Activated naive CD4-positive, alpha-beta T cell treated with anti-CD3 and anti-CD28 coated beads, Interleukin-2, amount 50 U/mL, for 16 hours (primary cell): ENCODE measurements at places on chromosomes 3 and 15.

DNA sequence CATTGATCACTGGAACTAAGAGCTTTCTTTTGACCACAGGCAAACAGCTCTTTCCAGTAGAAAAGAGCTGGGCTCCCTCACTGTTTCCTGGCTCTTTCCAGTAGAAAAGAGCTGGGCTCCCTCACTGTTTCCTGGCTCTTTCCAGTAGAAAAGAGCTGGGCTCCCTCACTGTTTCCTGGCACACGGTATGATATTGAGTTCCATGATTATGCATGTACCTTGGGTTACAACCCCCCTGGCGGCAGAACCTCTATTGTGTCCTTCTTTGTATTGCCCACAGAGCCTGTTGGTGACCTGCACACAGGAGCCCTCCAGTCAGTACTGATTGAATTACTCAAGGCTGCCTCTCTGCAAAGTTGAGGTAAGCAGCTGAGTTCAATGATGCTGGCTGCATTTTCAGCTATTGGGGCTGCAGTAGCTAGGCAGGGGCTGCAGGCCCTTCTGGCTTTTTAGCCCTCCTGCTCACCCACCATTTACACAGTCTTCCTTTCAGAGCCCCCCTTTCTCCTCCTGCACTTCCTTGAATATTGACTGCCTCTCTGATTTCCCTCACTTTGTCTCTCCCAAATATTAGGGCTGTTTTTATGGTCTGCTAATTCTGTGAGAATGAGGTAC lies 10.2 kb downstream of the ACKR2 start:
- DNase-seq = no peak

DNA sequence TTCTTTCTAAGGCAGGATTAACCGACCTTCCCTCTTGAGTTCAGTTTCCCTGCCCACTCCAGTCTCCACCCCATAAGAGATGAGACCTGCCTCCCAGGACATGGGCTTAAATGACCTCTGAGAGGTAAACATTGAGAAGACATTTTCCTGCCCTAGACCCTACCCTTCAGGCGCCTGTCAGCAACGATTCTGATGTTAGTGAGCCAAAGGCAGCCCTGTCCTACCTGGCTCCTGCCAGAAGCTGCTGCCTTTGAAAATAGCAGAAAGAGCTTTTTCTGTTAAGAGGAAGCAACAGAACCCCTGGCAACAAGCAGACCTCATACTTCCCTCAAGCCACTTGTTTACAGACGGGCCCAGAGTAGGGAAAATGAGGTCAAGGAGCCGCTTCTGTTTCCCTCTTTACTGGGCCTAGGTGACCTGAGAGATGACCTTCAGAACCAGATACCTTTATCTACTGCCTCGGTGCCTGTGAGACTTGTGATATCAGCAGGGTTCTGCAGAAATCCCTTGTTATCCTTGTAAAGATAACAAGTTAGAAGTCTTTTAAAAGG lies 52.0 kb downstream of the CD200R1L start:
- DNase-seq = no peak

GRCh38 chr3:169964176-169964575 lies 2.4 kb upstream of the SEC62 start:
- DNase-seq = no peak

DNA sequence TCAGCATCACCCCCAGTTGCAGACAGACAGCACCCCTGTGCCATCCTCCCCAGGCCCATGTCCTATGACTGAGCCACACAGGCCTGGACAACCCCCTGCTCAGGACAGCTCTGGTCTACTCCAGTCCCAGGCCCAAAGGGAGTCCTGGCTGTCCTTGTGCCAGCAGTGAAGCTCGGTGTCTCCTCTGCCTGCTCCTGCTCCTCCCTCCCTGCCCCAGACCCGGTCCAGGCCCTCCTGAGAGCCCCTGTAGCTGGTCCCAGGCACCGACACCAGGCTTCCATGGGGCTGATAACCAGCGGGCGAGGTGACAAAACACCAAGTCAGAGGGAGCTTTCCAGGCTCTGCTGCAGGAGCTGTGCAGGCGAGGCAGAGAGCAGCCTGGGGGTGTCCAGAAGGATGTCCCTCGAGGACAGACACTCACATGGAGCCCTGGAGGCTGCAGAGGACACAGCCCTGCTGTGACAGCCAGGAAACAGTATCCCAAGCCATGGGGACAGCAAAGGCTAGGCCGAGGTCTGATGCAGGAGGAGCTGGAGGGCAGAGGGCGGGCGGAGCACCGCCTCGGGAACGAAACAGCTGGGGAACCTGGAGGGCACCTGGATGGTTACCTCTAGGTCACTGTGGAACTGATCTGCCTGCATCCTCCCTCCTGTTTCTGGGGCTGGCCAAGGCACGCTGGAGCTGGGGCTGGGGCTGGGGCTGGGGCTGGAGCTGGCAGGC lies 103.8 kb upstream of the PRR20G start:
- DNase-seq = no peak

DNA sequence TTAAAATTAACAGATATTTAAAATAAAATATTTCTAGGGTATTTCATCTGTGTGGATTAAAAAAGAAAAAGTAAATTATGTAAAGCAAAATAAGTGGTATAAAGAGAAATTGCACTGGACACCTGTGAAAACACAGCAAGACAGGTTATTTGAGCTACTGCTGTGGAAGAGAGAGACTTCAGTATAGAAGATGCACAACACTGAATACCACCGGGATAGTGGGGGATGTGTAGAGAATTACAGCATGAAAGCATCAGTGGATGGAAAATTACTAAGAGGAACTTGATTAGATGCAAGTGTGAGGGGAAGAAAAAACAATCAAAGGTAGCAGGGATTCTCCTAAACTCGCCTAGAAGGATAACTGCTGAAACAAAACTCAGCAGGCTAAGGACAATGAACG lies 1242.5 kb upstream of the GBE1 start:
- DNase-seq = no peak

DNA sequence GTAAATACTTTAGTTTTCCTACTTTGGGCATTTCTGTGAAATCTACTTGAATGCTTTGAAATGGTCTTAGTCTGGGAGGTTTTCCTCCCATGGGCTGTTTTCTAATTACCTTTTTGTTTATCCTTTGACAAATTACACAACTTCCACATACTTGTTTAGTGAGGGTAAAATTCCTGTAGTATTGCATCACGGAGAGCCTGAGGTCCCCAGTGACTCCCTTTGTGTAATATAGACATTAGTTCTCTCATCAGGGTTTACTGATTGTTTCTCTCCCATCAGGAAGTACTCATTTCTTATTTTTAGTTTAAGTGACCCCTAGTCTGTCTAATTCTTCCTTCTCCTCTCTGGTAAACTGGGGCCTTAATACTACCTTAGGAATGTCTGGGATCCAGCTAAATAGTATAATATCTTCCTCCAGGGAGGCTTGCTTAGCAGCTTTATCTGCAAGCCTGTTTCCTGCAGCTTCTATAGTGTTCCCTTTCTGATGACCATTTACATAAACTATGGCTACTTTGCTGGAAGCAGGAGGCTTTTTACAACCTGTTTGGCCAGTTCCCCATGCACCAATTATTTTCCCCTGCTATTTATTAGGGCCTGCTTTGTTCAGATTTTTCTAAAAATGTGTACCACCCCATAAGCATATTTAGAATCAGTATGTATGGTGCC lies 87.2 kb upstream of the XCR1 start:
- no peak for DNase-seq

DNA sequence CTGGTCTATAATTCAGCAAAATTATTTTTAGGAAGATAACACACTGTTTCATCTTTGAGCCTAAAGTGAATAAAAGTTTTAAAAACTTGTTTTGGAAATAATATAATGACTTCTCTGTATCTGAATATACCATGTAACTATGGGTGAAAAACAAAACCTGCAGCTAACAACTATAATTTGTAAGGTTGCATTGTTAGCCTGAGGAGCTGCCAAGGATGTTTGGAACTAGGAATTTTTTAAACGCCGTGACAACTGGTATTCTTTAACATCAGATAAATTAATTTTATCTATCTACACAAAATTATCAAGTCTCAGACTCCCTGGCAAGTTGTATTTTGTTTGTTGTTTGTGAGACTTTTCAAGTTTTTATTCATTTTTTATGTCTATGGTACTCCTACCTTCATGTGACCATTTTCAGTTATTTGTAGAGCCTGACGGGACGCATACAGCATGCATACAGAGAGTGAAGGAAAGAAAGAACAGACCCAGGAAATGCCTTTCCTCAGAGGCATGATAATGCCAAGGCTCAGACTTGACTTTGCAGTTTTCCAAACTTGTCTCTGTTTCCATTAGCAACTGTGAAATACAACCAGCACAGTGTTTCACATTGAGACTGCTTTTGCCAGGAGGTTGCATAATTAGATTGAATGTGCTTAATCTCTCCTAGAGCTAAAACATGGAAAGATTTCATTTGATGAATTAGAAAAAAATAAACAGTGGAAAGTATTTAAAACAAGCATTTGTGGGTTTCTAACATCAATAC lies 60.8 kb upstream of the ARHGEF26 start:
- no peak for DNase-seq

GRCh38 chr3:196932600-196932999 lies 9.7 kb downstream of the NCBP2 start:
- no peak for DNase-seq

DNA sequence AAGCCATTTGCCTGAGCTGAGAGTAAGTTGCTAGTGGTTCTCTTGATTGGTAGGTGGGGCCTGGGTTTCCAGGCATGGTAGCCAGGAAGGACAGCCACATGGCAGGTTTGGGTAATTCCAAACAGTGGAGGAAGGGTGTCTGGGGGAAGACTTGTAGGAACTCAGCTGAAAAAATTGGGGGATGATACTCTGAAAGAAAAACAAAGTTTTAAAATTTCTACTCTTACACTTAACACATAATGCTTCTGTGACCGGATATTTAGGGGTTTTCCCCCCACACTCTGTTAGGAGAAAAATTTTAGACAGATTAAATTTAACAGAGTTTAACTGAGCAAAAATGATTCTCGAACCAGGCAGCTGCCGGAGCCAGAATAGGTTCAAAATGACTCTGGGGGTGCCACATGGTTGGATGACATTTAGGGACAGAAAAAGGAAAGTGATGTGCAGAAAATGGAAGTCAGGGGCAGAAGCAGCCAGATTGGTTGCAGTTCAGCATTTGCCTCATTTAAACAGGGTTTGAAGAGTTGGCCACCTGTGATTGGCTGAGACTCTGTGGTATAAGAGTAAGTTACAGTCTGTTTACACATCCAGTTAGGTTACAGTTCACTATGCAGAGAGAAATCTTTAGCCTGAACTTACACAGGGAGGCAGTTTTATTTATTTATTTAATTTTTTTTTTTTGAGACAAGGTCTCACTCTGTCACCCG lies 8.1 kb downstream of the B2M start:
- DNase-seq = peak; percentile 64

DNA sequence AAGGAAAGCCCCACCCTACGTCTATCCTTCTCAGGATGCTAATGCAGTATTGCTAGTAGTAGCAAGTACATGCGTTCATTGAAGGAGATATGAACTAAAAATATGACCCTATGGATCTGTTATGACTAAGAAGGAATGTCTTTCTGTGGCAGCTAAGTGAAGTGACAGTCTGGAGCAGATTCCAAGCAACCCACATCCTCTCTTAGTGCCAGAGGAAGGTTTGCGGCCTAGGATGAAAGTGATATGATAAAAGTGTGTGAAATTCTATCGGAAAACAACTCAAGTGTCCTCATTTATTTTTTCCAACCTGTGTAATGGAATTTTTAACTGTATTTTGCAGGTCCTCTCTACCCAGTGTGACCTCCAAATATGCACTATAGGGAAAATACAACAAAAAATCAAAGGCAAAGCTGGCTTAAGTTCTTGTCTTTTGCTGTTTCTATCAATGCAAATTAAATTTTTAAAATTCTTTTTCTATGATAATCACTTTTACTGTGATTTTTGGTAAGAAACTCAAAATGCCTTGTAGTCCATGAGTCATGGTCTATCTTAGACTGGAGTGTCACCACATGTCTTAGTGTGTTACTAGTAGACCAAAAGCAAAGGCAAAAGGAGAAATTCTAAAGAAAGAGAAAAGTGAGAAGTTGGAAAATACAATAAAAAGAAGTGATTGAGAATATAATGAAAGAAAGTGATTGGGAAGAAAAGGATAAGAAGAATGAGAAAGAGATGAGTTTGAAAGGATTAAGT lies 161.2 kb upstream of the TMCO5A start:
- no peak for DNase-seq

- no peak for DNase-seq
Measured at GRCh38 chr15:80142646-80143045, 10.2 kb upstream of the FAH start.

DNA sequence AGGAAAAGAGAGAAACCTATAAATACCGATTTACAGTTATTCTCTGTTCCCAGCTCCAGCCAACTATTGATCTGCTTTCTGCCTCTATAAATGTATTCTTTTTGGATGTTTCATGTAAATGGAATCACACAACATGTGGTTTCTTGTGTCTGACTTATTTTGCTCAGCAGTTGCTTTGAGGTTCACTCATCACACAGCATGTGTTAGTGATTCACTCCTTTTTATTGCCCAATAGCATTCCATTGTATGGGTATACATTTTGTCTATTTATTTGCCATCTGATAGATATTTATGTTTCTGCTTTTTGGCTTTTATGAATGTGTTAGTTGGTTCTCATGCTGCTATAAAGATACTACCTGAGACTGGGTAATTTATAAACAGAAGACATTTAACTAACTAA lies 23.6 kb downstream of the CCR1 start:
- no peak for DNase-seq

GRCh38 chr3:134105876-134106556 lies 76.3 kb upstream of the SLCO2A1 start:
- DNase-seq = no peak

GRCh38 chr15:51622604-51623370 lies at the start of gene DMXL2:
Gene DMXL2 (minus strand): TSS chr15:51622771. CDS start chr15:51622545, 226 bp downstream.
- peak; percentile 79 for DNase-seq

DNA sequence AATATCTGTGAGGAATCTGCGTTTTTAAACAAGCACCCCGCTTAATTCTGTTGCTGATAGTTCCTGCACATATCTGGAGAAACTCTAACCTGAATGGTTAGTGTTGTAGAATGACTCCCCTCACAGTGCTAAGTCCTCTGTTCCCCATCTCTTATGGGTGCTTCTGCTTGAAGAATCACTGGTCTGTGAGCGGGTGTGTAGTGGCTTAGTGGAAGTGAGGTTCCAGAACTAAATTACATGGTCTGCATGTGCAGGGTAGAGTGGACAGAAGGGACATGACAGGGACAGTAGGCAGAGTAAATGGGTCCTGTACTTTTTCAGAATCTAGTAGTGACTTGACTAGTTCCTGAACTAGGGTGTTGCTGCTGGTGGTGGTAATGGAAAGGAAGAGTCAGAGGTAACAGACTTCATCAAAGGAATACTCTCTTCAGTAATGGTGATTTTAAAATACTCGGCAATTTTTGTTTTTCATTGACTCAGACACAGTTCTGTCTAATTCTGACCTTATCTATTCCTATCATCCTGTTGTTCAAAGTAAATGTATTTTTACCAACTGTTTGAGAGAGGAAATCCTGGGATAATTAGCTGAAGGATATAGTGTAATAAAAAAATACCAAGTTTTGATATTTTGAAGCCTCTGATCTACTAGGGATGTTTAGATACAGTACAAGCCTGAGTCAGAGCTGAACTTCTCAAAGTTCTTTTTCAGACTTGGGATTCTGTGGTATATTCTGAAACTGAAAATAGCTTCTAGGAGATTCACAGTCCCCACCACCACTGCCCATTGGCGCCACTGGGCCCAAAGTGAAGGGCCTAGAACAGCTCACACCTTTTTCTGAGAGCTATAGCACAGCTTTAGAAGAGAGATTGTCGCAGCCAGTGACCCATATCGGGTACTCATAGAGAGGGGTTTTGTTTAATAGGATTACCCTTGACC lies 55.5 kb downstream of the FNDC3B start:
- no peak for DNase-seq

GRCh38 chr3:172717493-172718088 lies 6.7 kb upstream of the NCEH1 start:
- DNase-seq = no peak
